Activated CD4-positive, alpha-beta T cell treated with anti-CD3 and anti-CD28 coated beads, Interleukin-2, amount 10 ng/mL, durations not matched to agents 7 days and 5 days (primary cell): ENCODE measurements at places on chromosomes 4 and X.

GRCh38 chrX:155068165-155068564 lies 2.8 kb downstream of the CMC4 start:
- DNase-seq: no peak

- DNase-seq: peak; percentile 7
Observed at GRCh38 chrX:109990582-109991276, 12.2 kb upstream of the TMEM164 start.

GRCh38 chrX:150663073-150663472 lies 30.1 kb upstream of the MTMR1 start:
- no peak for DNase-seq

GRCh38 chr4:970854-971520 lies 2.4 kb downstream of the DGKQ start:
- DNase-seq: no peak

DNA sequence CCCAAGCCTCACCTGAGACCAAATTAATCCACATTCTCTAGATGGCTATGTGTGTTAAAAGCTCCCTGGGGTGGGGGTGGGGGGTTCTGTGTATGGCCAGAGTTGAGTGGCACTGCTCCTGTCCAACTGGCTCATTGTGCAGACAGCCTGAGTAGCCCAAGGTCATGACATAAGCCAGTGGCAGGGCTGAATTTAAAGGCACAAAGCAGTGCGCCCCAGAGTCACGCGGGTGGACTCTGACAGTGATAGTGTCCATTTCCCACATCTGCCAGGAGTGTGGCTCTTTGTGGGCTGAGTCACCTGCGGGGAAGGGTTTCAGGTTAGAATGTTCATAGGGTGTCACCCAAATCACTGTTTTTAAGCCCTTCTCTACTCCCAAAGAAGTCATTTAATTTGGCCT lies 45.4 kb downstream of the SCD5 start:
- DNase-seq: no peak

DNA sequence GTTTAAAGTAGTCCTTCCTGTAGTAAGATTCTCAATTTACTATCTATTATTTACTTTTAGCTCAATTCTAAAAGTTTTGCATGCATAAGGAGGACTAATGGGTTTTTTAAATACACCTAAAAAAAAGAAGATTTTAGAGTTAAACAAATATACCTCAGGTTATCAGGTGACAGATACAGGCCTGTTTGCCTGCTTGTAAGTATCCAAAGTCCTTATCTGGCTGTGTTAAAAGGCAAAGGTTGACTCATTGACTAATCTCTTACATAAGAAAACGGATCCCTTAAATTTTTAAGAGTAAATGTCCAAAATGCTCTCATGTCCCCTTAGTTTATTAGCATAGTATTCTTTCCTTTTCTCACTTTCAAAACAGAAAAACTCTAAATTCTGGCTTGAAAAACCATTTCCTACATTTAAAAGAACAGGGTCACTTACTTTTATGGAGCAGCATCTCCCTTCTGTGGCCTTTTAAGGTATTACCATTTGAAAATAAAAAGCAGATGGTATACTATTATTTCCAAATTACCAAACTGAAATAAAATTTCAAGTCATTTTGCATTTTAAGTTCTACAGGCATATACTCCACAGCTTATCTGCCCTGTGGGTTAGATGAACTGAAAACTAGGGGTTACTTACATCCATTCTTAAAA lies 4.5 kb downstream of the CBR4 start:
- no peak for DNase-seq

DNA sequence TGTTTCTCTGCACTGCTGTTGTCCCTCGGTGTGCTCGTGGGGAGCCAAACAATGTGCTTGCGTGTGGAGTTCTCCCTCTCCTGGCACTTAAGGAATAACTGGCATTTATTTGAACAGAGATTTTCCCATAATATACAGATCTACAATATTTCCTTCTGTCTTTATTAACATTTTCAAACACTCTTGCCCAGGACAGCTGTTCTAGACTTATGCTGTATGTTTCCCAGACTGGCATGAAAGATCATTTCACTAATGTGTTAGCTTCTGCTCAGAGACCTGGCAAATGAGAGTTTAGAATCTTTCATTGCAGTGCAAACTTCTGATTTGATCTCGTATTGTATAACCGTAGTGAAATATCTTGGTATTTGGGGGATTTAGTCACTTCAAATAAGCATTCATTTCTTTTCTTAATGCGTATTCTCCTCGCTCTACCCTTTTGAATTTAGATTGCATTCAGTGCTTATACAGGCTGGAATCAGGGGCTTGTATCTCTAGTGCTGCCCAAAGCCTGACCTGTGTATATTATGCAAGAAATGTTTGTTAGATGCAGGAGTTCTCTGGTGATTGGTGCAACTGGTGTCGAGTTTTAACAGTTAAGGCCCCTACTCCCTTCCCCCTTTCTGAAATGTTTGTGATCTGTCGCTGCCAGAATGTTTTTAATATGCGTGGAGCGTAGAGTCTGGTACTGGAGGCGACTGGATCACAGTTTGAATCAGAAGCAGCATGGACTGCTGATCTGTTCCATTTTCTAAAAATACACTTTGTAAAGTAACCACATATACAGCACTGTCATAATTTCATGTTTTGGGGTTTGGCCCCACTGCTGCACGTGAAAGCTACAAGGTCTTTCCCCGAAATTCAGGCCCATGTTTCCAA lies 326.3 kb downstream of the ARHGAP10 start:
- DNase-seq: no peak

DNA sequence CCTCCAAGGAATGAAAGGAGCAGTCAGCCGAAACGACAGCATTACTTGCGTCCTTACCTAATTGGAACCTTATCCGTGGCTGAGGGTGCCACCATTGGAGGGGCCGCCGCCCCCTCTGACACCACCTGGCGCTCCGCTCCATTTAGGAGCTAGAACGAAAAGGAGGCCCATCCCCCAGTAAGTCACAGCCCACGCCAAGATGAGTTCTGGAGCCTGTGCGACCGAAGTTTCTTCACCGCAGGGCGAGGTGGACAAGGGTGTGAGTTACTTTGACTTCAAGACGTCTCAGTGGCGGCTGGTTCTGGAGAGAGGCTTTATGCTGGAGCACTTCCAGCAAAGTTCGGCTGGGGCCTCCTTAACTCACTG lies 729 bp upstream of the IRF2 start:
- peak; percentile 60 for DNase-seq

DNA sequence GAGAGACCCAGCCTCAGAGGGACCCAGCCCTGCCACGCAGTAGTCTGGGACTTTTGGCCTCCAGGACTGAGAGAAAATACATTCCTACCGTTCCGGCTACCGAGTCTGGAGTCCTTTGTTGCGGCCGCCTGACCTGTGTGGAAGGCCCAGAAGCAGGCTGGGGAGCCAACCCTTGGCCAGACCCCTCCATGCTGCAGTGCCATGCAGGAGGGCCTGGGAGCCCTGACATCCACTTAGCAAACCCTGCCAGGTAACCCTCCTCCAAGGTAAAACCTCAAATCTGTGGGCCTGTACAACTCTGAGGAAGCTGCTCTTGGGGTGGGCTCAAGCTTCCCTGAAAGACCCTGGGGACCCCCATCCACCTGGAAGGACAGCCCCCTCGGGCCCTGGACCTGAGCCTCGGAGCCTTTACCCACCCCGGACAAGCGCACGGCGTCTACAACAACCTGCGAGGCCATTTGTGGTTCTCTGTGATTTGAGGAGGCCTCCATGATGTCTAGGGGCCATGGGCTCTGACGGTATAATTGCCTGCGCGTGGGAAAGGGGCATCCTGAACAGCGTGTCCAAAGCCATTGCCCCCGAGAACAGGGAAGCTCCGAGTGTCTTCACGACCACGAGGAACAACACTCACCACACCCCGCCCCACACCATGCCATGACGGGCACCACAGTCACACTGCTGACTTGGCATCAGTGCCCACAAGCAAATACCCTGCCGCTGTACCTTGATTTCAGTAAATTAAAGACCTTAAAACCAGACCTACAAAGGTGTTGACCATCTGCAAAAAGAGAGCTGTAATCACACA lies 58.7 kb downstream of the ZFYVE28 start:
- DNase-seq: no peak

GRCh38 chr4:5122114-5122513 lies 70.8 kb downstream of the STK32B start:
- DNase-seq: no peak

DNA sequence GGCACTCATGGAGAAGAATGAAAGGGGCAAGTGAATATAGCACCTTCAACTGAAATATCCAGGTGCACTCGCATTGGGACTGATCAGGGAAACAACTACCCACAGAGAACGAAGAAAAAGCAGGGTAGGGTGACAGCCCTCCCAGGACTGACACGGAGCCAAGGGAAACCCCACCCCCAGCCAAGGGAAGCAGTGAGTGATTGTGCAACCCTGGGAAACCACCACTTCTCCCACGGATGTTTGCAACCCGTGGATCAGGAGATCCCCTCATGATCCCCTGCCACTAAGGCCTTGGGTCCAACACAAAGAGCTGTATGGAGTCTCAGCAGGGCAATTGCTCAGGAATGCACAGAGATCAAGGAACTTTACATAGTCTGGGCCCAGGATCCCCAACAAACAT lies 158.5 kb upstream of the HCCS start:
- DNase-seq: no peak

GRCh38 chr4:61714387-61714911 lies 514.3 kb downstream of the ADGRL3 start:
- DNase-seq: no peak

DNA sequence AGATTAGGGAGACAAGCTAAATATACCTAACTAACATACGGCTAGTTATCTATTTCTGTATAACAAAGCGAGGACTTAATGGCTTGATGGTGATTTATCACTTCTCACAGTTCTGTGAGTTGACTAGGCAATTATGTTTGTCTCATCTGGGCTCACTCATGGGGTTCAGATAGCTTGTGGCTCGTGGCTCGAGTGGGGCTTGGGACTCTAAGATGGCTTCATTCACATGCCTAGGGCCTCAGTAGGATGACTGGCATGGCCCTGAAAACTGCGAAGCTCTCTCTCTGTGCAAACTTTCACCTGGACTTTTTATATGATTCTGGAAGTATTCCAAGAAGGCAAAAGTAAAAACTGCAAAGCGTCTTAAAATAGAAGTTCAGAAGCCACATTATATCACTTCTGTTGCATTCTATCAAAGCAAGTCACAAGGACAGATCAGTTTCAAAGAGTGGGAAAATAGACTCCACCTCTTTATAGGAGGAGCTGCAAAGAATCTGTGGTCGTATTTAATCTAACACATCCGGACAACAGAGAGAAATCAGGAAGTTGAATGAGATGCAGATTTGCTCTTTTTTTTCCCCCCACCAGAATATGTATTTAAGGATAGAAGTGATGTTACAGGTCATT lies 491.2 kb downstream of the INPP4B start:
- DNase-seq: peak; percentile 29

GRCh38 chr4:61003301-61003700 lies 196.8 kb upstream of the ADGRL3 start:
- no peak for DNase-seq

DNA sequence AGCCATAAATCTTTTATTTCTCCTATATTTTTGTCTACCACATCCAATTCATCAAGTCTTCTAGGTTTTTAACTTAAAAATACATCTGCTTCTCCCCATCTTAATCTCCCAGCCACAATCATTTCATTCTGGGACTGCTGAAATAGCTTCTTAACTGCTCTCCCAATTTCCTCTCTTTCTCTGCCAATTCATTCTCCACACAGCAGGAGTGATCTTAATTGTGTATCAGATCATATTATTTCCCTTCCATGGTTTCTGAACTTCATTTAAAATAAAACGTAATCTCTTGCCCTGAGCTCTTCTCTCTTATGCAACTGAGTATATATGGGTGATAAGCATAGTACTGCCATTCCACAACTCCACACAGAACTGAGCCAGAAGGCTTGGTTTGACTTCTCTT lies 69.4 kb downstream of the IQCM start:
- no peak for DNase-seq

- no peak for DNase-seq
Observed at GRCh38 chr4:168979338-168979737, 30.7 kb downstream of the CBR4 start.

DNA sequence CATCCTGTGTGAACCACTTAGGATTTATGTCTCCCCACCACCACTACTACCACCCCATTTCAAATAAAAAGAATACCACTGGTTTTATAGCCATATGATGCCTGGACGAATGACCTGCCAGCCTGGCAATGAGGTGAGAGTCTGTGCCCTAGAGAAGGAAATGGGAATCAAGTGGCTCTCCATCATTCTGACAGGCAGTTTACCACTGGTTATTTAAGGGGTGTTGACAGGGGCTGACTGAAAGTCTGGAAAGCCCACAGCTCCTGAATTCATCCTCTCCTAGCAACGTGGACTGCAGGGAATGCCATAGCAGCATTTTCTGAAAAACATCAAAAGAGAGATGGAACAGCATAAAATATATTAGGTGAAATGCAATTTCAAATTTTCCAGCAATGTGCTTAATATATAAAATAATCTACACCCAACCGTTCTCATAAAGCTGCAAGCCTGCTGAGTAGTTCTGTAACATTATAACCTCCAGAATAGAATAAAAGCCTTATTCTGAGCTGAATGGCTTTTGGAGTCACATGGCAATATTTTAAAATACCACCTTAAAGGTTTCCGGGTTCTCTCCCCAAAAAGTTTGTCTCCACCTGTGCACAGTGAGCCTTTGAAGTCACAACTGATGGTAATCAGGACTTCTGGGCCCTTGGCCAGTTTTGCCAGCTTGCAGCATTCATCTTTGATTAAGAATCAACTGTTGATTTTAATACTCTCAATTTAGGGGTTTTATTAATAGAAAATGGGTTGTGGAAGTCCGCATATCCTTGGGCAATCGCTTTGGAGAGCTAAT lies 121.5 kb downstream of the DCTD start:
- no peak for DNase-seq

DNA sequence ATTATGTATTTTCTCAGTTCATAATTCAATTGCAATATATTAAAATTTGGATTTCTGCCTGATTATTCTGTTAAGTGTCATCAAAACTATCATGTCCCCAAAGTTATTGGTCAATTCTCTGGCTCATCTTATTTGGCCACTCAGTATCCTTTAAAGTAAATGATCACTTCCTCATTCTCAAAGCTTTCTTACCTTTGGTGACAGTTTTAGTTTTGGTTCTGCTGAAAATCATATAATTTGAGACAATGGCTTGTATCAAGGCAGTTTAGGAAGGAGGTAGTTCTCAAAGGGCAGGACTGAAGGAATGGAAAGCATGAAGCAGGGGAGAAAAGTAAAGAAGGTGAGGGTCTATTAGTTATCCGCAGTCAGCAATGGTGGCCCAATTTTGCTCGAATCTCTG lies 1832.1 kb downstream of the ARAP2 start:
- no peak for DNase-seq

- no peak for DNase-seq
Observed at GRCh38 chr4:156329779-156330178, 376.1 kb upstream of the CTSO start.
